ENCODE measurements at places on chromosomes 12 and 14.

DNA sequence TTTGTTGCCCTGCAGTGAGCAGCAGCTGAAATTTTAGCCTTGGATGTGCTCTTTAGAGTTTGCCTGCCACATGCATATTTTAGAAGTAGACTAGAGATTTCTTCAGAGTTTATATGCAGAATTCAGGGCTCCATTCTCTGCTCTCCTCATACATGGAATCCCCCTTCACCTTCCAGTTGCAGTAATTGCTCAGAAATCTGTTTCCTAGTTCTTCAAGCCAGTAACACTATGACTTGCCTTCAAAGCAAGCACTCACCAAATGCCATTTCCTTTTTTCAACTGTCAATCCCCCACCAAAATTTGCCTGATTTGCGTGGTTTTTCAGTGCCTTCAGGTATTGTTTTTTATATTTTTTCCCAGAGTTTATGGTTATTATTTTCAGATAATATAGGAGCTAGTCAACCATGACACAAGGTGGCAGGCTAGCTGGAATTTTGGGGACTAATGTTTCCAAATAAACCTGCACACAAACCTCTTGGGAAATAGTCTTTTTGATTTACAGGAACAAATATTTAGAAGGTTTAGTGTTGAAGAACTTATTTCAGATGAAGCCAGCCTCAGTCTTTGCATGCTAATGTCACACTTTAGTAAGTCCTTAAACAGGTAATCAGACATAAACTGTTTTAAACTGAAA lies 79.2 kb downstream of the ASCL1 start:
- DNase-seq: no peak

DNA sequence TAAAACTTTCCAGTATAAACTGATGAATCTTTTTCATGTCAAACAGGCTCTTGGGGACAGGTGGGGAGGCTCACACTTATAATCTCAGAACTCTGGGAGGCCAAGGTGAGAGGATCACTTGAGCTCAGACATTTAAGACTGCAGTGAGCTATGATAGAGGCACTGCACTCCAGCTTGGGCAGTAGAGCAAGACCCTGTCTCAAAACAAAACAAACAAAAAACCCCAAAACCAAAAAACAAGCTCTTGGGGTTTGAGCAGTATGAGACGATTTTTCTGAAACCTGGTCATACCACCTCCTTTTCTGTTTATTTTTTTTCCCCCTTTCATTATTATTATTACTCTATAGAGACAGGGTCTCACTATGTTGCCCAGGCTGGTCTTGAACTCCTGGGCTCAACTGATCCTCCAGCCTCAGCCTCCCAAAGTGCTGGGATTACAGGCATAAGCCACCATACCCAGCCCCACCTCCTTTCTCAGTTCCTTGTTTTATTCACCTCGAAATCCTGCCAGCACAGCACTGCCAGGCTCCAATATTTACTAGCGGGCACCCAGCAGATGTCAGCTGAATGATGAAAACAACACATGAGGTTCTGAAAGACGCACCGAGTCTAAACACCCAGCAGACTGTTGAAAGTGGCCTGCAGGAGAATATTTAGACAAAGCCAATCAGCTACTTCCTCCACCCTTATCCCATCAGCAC lies 19.5 kb upstream of the CDK17 start:
- DNase-seq: no peak

DNA sequence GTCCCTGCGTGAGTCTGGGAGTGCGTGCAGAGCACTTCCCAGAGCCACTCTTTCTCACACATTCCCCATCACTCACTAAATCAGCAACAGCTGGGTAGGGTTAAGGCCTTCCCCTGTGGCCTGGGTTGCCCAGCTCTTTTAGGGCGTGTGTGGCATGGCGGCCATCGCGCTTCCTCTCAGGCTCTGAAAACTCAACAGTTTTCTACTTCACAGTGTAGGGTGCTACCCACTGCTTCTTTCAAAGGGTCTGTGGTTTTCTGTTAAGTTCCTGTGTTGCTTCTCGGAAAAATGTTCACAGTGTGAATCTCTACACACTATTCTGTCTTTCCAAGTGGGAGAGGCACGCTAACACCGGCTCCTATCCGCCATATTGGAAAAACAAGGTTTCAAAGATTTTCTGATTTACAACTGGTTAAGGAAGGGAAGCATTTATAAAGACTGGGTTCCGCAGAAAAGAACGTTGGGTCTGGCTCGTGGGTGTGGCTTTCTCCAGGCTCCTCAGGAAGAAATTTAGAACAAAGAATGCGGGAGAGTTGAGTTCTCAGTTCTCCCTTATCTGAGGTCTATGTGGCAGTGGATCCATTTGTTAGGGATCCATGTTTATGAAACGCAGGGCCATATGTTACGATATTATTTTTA lies 34.9 kb upstream of the AEBP2 start:
- DNase-seq: no peak

DNA sequence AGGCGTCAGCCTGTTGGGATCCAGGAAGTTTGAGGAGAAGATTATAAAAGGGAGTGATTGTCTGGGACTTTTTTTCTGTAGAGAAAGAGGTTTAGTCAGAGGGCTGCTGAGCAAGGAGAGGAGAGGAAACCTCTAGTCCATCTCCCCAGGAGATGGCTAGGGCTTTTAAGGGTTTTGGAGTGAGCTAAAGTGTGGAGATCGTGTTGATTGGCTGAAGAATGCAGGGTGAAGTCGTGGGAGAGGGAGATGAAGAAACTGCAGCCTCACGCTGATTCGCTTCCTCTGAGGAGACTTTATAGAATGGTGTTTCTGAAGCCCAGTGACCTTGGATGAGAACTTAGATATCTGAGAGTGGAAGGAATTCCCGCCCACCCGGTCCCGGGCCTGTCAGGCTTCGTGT lies 193.7 kb upstream of the PWP1 start:
- no peak for DNase-seq

GRCh38 chr12:92785563-92785950 lies 82.8 kb downstream of the PLEKHG7 start:
- no peak for DNase-seq

GRCh38 chr12:2884810-2885209 lies 5.9 kb upstream of the TULP3 start:
- no peak for DNase-seq

GRCh38 chr12:109169686-109170085 lies 53.3 kb downstream of the ACACB start:
- DNase-seq: no peak

DNA sequence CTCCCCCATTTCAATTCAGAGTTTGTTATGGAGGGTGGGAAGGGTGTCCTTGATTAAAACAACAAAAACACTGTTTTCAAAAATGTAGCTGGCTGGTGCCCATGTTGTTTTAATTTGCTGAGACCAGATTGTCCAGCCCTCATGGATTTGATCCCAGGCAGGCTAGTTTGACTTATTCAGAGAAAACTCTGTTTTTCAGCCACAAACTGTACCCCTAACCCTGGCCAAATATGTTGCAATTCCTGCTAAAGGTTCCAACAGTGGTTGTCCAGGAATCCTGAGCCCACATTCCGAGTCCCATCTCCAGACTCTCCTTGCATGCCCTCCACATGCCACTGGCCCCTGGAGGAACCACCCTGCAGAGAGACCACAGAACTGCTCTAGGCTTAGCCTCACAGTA lies 36.0 kb downstream of the MAP1LC3B2 start:
- no peak for DNase-seq

- no peak for DNase-seq
These were observed 11.1 kb upstream of the KRT7 start for GRCh38 chr12:52221912-52222457.

- DNase-seq: no peak
These were observed 128.0 kb downstream of the BCAT1 start for GRCh38 chr12:24820872-24821271.

GRCh38 chr14:73007835-73008234 lies 19.1 kb downstream of the ZFYVE1 start:
- no peak for DNase-seq

DNA sequence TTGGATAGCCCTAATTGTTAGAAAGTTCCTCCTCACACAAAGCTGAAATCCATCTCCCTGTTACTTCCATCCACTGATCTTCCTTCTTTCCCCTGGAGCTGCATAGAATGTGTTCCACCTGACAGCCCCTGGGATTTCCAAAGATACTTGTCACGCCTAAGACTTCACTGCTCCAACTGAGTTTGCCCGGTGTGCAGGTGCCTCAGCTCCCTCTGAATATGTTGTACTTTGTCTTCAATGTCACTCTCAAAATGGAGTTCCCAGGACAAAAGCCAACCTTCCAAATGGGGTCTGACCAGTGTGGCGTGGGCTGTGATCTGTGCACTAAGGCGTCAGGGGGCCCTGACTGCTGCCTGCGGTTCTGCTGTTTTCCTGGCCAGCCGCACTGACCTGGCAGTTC lies 42.8 kb downstream of the CACNA2D4 start:
- no peak for DNase-seq

DNA sequence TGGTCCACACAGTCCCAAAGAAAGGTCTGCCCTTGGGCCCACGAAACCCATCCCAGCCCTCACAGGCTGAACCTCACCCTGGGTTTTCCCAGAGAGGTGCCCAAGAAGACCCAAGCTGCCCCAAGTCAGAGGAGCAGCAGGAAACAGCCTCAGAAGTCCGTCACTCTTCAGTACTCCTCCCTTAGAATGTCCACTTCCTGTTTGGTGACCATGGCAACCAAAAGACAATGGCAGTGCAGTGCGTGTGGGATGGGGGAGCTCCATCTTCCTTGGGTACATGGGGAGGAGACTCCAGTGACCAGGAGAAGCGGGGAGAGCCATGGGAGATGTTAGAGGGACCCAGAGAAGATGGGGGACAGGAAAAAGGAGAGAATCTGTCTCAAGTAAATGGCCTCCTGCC lies 11.3 kb downstream of the SELPLG start:
- no peak for DNase-seq

DNA sequence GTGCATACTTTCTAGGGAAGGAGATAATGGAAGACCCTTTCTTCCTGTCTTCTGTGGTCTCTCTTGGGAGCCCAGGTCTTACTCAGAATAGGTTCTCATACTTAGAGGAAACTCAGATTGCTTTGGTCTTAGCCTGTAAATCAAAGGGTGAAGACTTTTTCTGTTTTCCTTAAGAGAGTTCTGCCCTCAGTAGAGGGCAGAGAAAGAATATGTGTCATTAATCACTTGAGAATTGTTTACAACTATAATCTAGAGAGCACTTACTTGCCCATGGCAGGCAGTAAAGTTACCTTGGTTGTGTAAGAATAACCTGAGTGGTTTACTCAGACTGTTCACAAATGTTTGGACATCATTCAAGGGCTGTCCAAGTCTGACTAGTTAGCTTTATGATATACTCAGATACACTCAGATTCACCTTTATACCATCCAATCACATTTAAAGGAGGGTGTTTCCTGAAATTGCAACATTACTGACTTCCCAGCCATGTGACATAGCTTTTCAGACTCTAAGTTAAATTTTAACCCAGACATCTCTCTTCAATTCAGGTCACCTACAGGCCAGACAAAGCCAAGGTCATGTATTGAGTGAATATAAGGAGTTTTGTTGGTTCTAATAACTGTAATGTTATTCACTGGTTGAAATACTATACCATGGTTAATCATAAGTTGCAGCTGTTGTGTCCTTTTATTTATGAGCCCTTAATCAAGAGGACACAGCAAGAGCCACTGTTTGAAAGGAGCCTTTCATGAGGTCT lies 372.2 kb downstream of the RAD51B start:
- no peak for DNase-seq

DNA sequence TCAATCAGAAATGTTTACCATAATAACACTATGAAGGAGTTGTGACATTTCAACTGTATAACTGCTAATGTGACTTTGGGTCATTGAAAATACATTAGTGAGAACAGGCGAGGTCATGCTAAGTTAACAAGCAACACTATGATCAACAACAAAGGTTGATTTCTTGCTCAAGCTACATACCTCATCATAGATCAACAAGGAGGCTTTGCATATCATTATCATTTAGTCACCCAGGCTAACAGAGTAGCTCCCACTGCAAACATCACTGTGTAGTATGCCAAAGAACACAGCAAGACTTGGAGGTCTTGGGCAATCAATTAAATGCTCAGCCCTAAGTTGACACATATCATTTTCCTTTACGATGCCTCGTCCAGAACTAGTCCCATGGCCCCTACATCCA lies 212.5 kb downstream of the NOVA1 start:
- no peak for DNase-seq

DNA sequence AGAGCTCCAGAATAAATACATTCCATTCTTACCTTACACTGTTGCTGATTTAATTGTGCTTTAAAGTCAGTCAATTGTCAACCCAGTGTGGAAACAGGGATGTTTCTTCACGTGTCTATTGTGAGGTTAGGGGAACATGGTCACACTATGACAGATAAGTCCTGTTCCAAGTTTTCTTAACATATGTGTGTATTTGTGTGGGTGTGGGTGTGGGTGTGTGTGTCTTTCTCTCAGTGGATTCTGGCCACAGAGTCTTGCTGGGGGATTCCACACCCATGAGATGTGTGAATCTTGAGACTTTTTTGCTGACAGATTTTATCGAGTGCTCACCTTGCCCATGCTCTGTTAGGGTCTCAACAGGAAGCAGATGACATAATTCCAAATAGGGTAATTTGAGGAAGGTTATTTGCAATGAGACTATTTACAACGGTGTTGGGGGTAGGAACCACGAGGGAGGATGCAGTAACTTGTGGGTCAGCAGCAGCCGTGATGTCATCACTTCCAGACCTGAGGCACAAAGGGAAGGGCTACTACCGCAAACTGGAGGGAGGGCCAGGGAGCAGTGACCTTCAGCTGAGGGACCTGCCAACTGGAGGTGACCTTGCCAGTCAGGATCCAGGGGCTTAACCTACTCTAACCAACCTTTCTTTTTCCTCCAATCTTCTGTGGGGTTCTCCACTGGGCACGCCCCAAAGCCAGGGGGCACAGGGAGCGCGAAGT lies 1.9 kb upstream of the VRK1 start:
- no peak for DNase-seq

DNA sequence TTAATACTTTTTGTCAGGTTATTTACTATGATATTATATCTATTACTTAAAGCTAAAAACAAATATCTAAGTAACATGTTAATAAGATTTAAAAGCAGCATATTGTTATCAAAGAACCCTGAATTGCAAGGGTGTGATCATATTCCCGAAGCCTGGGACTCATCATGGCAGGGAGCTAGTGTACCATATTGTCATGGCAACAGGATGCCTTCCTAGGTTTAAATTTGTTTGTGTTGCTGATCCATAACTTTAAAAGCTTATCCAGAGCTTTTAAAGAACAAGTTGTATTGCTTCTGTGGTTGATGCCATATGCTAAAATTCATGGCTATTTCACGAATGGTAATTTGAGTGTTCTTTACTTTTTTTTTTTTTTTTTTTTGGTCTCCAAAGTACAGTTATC lies 500.5 kb downstream of the NAV3 start:
- no peak for DNase-seq

GRCh38 chr12:120229487-120230325 lies 28.8 kb upstream of the RPLP0 start:
- DNase-seq: no peak

- DNase-seq: no peak
These were observed 811.7 kb downstream of the C12orf50 start for GRCh38 chr12:87217491-87217890.

Data from stimulated activated CD8-positive, alpha-beta memory T cell treated with anti-CD3 and anti-CD28 coated beads, Interleukin-2, amount 100 ng/mL, for 1 hour (primary cell).